ENCODE measurements at places on chromosomes 3 and 15.
A peak's percentile ranks its signal among the peaks of the same experiment; 100 is the strongest.

DNA sequence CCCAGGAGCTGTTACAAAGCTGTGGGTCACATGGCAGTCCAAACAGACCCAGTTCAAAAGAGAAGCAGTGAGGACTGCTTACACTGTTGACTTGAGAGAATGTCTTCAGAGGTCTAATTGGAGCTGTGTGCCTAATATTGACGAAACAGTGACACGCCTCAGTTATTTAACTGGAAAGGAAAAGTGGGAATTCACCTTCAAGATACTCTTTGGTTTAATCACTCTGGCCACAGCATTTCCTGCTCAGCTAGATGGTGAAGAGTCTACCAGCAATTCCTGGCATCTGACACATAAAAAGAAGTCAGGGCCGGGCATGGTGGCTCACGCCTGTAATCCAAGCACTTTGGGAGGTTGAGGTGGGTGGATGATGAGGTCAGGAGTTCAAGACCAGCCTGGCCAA is 326.4 kb downstream of the SV2B start:
- no peak for DNase-seq

GRCh38 chr3:29914861-29915524 is 634.1 kb downstream of the RBMS3 start:
- DNase-seq, result no peak

GRCh38 chr15:52557274-52557641 is 11.6 kb downstream of the ARPP19 start:
- no peak for DNase-seq

- DNase-seq, result no peak
Measured at GRCh38 chr3:72488738-72489035, 359.6 kb downstream of the SHQ1 start.

DNA sequence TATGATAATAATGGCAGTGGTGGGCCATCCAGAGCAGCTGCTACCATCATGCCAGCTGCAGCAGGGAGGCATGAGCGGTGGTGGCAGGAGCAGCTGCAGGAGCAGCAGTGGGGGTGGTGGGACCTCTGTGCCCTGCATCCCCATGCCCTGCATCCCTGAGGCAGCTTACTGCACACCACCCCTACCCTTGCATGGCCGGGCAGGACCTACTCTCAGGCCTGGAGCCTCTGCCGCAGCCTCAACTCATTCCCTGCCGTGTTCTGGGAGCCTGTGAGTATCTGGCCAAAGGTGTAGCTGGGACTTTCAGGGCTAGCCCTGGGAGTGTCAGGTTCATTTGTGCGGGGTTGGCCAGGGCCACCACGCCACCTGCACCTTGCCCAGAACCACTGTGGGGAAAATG is 3.3 kb upstream of the XCR1 start:
- no peak for DNase-seq

DNA sequence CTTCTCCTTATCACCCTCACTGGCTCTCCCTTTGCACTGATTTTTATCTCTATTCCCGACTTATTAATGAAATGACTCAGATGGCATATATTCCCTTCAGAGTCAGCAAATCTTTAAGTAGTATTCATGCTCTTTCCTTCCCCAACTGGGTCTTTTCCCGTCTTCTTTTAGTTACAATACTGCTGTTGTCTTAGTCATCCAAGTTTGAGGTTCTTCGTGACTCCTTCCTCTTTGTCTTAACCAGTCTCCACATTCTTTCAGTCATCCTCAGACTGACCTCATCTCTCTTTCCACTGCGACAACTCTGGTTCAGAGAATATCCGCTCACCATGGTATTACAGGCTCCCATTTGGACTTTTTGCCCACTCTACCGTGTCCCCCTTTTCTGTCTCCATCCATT is 12.4 kb downstream of the WDR5B start:
- DNase-seq, result no peak

GRCh38 chr3:111967068-111967467 is 11.8 kb upstream of the ABHD10 start:
- no peak for DNase-seq

DNA sequence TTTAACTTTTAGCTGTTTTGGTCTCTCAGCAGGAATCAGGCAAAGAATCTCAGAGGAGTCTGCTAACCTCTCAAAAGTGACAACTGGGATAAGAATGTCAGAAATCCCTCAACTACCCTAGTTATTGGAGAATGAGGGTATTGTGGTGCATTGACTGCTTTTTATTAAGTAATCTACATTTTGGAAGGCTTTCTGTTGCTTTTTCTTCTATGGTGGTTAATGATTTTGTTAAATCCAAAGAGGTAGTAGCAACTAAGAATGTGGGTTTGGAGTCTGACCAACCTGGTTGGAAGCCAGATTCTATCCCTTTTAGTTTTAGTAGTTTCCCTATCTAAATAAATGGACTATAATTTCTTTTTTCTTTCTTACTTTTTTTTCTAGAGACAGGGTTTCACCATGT is 94.7 kb upstream of the RNF7 start:
- DNase-seq, result no peak

GRCh38 chr3:129602730-129603560 is 3.5 kb downstream of the PLXND1 start:
- peak; percentile 23 for DNase-seq

DNA sequence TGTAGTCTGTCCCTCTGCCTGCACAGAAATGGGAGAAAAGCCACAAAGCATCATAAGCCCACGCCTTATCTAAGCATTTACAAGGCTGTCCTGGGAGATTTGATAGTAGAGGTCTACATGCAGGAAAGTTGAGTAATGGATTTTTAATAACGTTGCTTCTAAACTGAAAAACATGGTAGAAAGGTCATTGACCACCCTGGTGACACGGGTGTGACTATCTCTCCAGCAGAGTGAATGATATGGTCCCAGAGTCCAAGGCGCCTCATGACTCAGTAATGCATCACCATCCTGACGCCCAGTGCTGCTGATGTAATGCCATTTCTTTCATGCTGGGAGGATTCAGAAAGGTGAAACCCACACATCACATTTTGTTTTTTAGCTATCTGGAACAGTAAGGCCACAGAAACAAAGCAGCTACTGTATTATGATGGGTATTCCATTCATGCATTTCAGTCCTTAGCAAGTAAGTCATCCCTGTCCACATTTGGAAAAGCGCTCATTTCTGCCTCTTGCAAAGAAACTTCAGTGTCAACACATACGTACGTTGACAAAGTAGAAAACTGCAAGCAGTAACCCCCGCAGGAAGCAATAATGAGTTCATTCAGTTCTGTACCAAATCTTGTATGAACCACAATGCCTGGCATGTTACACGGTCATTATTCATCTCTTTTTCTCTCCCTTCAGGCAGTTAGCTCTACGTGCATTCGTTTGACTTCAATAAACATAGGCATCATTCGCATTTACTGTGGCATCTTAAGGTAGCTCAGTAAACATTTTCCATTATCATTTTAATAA is 483.5 kb downstream of the GABRG3 start:
- DNase-seq, result no peak

- no peak for DNase-seq
Measured at GRCh38 chr15:25946241-25946805, 83.2 kb upstream of the ATP10A start.

DNA sequence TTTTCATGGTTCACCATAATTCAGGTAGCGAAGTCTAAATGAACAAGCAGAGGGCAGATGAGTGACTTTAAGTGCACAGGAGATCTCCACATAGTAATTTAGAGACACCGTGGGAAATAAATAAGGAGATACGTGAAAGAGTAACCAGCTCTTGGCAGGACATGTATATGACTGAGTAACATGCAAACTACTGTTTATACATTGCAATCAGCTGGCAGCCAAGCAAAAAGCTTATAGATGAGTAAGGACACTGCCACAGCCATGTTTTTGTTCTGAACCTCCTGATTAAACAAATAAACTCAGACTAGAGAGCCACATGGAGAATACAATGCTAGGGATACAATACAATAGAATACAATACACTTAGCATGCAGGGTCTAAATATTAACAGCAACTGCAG is 252.4 kb downstream of the FHIT start:
- DNase-seq, result no peak

GRCh38 chr15:83657549-83657948 is 3.6 kb downstream of the ADAMTSL3 start:
- no peak for DNase-seq

DNA sequence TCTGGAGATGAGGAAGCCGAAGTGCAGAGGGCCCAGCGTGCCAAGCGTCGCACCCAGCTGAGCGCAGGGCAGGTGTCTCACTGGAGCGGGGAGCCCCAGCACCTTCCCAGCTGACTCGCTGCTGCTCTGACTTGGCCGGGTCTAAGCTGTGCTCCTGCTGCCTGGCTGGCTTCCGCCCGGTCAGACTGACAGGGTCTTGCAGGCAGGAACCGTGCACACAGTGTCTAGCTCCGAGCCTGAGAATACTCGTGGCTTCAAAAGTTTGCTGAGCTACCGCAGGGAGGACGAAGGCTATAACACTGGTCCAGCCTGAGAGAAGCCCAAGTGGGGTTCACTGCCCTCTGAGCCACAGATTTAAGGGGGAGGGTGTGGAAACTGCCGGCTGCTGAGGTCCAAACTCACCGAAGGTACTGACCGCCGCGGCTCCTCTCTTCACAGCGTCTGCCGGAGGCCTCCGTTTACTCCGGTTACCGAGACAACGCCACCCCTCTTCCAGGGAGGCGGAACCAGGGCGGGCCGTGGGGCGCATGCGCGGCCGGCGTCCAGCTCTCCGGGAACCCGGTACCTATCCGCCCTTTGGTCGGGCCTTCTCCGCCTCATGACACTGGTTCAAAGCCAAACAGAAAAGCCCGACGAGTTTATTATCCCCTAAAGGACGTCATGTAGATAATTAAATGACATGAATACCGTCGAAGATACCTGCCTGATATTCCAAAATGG is at the start of gene CFAP44:
Gene CFAP44 (minus strand): TSS at position 443 of the 720 bp plus-strand sequence. CDS start 7,829 bp downstream, outside the sequence.
- no peak for DNase-seq

DNA sequence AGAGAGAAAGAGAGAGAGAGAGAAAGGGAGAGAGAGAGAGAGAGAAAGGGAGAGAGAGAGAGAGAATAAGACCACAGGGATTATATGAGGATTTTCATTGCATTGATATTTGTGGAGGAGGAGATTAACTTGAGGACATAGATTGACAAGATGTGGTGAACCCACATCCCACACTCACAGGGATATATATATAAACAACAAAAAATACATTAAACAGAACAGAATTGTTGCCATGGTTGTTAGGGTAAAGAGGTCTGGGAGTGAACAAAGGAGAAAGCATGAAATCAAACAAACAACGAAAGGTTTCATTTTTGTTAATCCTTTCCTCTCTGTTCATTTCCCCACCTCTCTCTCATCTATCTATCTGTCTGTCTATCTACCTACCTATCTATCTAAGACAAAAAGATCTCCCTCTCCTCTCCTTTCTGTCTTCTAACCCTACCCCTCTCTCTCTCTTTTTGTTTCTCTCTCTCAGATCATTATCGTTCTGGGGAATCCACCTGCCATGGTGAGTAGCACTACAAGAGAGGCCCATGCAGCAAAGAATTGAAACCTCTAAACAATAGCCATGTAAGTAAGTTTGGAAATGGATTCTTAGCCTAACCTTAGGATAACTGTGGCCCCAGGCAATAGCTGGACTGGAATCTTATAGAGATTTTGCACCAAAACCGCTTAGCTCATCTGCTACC is 280.9 kb downstream of the RAP2B start:
- no peak for DNase-seq

GRCh38 chr3:16088496-16088895 is 86.0 kb upstream of the GALNT15 start:
- DNase-seq, result no peak

GRCh38 chr15:82040862-82041261 is 5.0 kb downstream of the MEX3B start:
- DNase-seq, result no peak

DNA sequence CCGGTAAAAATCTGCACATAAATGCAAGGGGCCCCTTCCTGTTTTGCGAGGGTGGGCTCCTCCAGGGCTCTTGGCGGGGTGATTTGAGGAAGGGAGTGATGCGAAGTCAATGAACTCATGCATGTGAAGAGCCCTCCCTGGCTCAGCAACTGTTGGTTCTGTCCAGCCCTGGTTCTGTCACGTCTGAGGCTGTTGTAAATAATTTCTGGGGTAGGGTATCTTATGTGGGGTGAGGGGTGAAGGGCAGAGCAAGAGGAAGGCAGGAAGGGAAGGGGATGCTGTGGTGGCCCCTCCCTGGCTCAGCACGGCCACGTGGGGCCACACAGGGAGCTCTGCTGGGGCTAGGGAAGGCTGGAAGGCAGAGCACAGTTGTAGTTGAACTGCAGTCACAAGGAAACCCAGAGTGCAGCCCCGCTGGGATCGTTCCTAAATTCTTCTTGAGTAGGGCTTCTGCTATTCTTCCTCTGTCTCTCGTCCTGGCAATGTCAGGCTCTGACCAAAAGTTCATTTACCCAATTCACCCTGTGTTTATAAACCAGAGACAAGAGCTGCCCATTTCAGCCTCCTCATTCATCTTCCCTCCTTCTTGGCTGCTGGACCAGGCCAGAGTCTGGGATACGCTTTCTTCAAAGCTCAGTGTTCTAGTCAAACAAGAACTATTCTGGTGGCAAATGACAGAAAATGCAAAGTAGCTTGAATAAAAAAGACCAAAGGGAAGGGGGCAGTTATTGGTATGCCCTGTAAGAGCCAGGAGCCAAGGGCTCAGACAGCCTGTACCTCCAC is 14.8 kb upstream of the TOPBP1 start:
- no peak for DNase-seq

- no peak for DNase-seq
Measured at GRCh38 chr15:29692527-29692926, 129.7 kb downstream of the TJP1 start.

GRCh38 chr15:36208868-36209582 is 370.4 kb upstream of the CDIN1 start:
- DNase-seq, result no peak

DNA sequence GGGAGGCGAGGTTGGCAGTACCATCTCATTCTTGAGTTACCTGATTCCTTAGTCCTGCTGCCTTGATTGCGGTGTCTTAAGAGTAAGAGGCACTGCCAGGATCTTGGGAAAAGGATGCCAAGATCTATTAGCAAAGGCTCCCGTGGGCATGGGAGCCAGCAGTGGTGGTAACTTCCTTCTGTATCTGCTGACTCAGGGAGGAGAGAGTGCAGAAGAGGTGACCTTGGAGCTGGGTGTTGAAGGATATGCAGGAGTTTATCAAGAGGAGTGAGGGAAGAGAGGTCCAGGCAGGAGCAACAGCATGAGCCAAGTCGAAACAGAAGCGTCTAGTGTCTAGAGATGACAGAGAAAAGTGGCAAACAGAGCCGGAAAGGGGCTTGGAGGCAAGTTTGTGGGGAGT is 4.5 kb downstream of the MESP2 start:
- DNase-seq, result no peak

- DNase-seq, result no peak
Measured at GRCh38 chr3:121491683-121492320, 54.0 kb downstream of the POLQ start.

All from GOT3 (cell line).